Suprapubic skin (tissue), 4 donors: ENCODE measurements at places on chromosomes 2 and 18. TPM values are rescaled to one million over a fixed set of nuclear protein-coding genes. Genes with fewer than 3 reads are reported as not detected.
A peak's percentile ranks its signal among the peaks of the same experiment; 100 is the strongest.

DNA sequence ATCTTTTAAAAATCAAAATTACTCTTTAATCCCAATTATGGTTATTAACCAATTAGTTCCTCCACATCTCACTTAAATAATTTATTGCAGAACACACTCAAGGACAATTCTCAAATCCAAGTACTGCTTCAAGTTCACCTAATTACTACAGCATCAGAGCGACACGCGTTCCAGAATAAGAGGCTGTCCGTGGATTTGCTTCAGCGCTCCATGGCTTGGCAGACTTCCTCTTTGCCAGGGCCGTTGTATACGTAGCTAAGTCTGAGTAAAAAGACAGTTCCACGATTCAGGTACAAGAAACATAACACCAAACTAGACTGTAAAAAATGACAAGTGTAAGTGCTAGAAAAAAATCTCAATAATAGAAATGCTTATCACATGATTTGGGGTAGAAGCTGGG lies 153.2 kb upstream of the MYT1L start:
- no peak for DNase-seq

The TMEM163 gene
- 0.72 TPM for total RNA-seq

The CRIM1 gene
- total RNA-seq = 152 TPM

DNA sequence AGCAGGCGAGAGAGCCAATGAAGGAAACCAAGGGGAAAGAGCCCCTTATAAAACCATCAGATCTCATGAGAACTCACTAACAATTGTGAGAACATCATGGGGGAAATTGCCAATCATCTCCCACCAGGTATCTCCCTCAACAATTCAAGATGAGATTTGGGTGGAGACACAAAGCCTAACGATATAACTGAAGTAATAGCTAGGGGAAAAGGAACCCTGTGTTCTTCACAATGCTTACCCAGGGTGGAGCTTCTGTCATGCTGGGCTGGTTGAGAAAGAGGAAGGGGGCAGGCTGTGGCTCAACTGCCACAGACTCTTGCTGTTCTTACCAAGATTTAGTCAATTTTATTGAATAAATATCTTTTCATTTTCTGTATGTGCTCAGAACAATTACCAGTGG lies 392.1 kb upstream of the HS6ST1 start:
- DNase-seq = no peak

DNA sequence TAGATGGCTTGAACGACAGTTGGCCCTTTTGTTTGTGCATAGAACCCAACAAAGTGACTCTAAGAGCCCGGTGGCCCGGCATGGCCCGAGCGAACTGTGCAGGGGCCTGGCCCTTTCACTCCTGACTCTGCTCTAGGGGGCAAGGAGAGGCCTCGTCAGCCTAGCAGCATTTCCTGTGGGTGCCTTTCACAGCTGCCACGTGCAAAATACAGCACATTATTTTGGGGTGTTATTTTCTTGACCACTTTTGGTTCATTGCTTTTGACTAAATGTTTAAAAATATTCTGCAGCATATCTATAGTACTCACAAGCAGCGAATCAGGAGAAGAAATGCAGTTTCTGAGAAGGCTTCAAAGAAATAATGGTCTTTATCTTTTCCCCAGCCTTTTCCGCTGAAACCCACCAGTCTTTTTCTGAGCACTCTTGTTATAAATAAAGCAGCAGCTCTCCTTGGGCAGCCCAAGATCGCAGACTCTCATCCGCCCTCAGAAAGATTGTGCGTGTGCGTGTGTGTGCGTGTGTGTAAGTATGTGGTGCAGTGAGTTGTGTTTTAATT lies 31.3 kb downstream of the DGKD start:
- DNase-seq = peak; percentile 6

- no peak for DNase-seq
Measured at GRCh38 chr2:48549972-48550371, 20.0 kb downstream of the STON1 start.

GRCh38 chr2:172711110-172711509 lies 24.5 kb upstream of the RAPGEF4 start:
- no peak for DNase-seq

GRCh38 chr2:88187927-88188326 lies 17.8 kb downstream of the THNSL2 start:
- DNase-seq = no peak

DNA sequence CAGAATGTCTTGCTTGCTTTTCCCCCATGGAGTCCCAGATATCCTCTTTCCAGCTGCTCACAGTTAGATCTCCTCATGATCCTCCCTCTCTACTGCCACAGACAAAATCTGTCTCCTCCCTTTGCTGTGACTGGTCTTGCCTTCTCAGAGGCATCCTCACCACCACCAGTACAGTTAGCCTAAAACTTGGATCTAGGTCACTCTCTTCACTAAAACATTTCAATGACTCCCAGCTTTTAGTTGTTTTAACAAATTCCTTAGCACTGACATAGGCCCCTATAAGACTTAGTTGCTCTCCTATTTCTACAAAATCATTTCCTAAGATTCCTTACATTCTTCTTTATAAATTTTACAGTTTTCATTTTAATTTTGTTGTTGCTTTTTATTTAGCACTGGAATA lies 734.2 kb upstream of the CHAC2 start:
- DNase-seq = no peak

GRCh38 chr2:171227066-171227782 lies 66.5 kb upstream of the TLK1 start:
- DNase-seq = no peak

GRCh38 chr2:6932828-6933227 lies 15.6 kb downstream of the RNF144A start:
- no peak for DNase-seq

DNA sequence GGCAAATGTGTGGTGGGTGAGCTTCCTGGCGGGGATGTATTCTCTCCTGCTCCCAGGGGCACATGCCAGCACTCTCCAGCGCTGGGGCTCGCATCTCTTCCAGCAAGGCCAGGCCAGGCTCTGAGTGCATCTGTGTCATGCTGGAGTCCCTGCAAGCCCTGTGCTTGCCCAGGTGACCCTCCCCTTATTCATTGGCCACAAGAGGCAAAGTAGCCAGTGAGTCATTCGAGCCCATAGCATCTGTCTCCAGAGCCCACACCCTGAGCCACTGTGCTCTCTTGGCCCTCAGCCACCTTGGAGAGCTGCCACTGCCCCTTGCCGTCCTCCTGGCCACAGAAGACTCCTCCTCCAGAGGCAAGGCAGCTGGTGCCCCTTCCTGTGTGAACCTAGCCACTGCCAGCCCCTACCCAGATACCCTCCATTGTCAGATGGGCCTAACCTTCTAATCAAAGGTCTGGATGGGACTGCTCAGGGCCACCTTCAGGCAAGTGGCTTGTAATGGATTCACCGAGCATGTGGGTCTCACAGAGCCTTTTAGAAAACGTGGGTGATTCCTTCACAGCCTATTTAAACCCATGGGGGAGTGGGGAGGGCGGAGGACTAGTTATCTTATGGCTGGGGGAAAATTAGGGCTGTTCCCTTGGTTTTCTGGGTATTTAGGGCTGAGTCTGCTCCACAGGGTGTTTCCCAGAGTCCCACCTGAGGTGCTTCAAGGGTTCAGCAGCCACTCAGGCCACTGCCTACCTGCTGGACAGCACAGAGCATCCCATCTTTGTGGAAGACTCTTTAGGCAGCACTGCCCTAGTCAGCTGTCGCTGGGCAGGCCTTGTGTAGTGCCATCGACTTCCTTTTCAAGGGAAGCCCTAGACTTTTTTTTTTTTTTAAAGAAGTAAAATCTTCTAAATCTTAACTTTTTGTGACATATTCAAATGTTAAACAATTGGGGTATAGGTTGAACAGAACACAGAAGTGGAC lies 137.4 kb downstream of the ACOXL start:
- DNase-seq = no peak

DNA sequence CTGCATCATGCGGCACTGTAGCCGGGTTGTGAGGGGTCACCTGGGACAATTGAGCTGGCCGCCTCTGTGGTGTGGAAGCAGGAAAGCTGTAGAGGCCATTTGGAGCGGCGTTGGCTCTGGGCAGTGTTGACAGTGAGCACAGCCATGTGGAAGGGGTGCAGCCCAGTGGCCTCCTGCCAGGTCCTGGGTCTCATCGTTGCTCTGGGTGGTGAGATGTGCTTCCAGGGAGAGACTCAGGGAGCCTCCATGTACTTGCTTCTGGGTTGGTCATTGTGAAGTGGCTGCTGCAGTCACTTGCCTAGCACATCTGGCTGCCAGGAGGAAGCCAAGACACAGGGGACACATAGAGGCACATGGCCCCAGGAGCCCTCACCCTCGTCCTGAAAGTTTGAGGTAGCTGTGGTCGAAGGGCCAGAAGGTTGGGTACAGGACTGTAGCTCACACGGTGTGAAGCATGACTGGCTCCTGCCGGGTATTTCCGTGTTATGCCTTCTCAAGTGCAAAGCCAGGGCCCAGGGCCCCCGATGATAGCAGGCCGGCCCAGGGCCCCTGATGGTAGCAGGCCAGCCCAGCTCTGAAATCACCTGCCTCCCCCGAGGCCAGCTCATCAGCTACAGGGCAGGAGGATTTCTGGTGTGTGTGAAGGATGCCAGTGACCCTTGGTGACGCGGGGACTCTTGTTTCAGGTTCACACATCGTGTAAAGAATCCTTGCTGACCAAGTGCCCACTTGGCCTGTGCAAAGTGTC lies 82.6 kb downstream of the DGKD start:
- peak; percentile 72 for DNase-seq

The CYP27A1 gene
- 30.7 TPM for total RNA-seq

The SEC11C gene
- total RNA-seq = 25.9 TPM

The FBXO41 gene
- total RNA-seq = 8.2 TPM
